ENCODE measurements at places on chromosomes 4 and X. TPM values are rescaled to one million over a fixed set of nuclear protein-coding genes. Genes with fewer than 3 reads are reported as not detected.

DNA sequence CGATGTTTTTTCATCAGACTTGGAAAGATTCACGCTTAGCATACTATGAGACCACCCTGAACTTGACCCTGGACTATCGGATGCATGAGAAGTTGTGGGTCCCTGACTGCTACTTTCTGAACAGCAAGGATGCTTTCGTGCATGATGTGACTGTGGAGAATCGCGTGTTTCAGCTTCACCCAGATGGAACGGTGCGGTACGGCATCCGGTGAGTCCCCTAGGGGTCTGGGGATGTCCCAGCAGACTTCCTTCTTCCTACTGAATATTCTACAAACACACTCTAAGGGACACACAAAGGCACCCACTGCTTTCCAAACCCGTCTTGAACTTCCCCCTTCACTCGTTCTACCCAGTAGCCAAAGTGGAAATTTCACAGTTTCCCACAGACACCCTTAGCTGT, 9.3 kb downstream of the GABRQ start:
- DNase-seq: no peak

- DNase-seq: no peak
Measured at GRCh38 chr4:181848357-181848756, 394.8 kb upstream of the TENM3 start.

ABCB7 gene
- total RNA-seq: 27.7 TPM

GRCh38 chr4:24934311-24934710, 21.5 kb upstream of the CCDC149 start:
- DNase-seq: no peak

GRCh38 chr4:88799900-88800299, 102.3 kb upstream of the NAP1L5 start:
- no peak for DNase-seq

- DNase-seq: no peak
Measured at GRCh38 chrX:136665258-136665900, 17.4 kb downstream of the CD40LG start.

GRCh38 chr4:113052379-113052951, 3.0 kb downstream of the ANK2 start:
- DNase-seq: no peak

DIPK2B gene
- 1.9 TPM for total RNA-seq

MAPK10 gene
- total RNA-seq: 3.7 TPM

GRCh38 chr4:138535316-138535715, 293.2 kb upstream of the SLC7A11 start:
- no peak for DNase-seq

GRCh38 chrX:107324493-107325310, 118.3 kb downstream of the DNAAF6 start:
- DNase-seq: peak; percentile 1

SLITRK4 gene
- total RNA-seq: 0.66 TPM

- DNase-seq: no peak
Measured at GRCh38 chr4:90419124-90419711, 292.0 kb downstream of the CCSER1 start.

CT47B1 gene
- total RNA-seq: not detected

DNA sequence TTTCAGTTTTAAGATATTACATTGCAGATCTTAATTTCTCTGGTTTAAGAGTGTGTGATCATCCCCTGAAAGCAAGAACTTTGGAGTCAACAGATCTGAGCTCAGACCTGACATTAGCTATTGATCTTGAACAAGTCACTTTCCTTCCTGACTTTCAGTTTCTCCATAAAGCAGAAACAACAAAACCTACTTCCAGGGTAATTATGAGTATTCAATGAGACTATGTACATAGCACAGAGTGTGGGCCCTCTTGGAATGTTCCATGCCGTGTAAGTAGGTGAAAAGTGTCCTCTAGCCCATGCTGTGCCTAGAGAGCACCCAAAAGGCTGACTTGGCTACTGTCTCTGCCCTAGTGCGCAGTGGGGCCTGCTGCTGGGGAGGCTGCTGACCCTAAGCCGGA, 188.0 kb upstream of the RPL34 start:
- DNase-seq: no peak

- DNase-seq: no peak
Measured at GRCh38 chrX:7586126-7586525, 256.8 kb upstream of the VCX start.

CLOCK gene
- total RNA-seq: 6.0 TPM

- no peak for DNase-seq
Measured at GRCh38 chr4:56066493-56066892, 117.7 kb downstream of the CEP135 start.
